ENCODE measurements at places on chromosomes 12 and 14.

- DNase-seq = peak; percentile 61
Measured at GRCh38 chr12:89863493-89863938, 154.9 kb upstream of the ATP2B1 start.

- DNase-seq = no peak
Measured at GRCh38 chr14:25006961-25007795, 42.8 kb downstream of the STXBP6 start.

DNA sequence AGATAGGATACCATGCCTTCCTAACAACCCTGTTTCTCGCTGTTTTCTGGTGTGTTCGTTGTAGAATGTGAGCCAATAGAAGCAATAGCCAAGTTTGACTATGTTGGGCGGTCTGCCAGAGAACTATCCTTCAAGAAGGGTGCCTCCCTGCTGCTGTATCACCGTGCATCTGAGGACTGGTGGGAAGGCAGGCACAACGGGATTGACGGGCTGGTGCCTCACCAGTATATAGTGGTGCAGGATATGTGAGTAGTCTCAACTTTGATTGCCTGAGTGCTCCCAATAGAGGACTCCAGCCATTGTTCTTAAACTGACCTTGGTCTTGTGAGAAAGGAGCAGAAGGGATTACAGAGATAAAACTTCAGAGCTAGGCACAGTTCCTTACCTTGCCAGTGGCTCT, 96.2 kb downstream of the KICS2 start:
- no peak for DNase-seq

GRCh38 chr14:72513965-72514659, 379.8 kb downstream of the DPF3 start:
- DNase-seq = no peak

DNA sequence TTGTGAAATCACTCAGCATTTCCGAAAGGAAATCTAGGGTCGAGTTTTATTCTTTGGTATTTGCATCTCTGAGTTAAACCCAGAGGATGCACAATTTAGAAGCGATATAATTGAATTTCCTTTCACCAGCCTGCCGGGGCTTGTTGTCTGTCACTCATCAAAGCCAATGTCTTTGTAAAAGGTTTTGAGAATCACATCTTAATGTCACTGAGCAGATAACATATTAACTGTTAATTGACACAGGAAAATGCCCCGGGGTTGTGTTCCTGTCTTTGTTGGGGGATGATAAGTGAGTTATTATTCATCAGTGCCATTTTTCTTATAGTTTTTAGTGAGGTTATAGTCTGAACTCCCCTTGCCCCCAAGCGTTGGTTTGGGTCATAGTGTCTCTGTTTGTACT, 73.4 kb downstream of the DUSP6 start:
- DNase-seq = no peak

Data from activated CD8-positive, alpha-beta memory T cell treated with anti-CD3 and anti-CD28 coated beads, Interleukin-2, amount 50 U/mL, for 48 hours (primary cell).